Epithelial cell of esophagus (primary cell): ENCODE measurements at places on chromosomes 1 and 21.

DNA sequence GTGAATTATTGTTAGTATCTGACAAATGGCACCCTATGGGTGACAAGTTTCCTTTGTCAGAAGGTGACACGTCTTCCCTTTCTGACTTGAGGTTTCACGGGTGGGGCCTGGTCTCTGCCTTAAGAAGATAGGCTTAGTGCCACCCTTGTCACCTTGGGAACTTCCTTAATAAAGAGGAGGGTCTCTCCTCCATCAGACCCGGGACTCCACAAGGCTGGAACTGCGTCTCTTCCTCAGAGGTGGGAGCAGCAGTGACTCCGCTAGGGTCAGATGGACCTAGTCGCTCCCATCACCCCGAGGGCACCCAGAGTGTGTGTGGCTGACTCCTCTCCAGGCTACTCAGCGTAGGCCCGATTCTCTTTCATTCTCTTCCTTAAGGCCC, 774 bp upstream of the WDTC1 start:
- DNase-seq: no peak

DNA sequence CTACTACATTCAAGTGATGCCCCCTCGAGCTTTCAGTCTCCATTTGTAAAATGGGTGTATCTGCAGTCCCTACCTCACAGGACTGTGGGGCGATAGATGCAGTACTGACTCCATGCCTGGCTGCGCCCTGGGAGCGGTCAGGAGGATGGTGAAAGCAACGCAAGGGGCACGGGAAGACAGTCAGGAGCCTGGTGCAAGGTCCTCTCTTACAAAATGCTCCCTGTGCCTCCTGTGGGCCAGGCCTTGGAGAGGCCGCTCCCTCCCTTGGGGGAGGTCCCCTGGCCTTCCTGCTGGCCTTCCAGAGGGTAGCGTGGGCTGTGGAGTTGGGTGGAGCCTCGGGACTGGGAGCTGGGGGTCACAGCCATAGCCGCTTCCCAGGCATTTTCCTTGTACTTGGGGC, 21.6 kb downstream of the FAM151A start:
- no peak for DNase-seq

DNA sequence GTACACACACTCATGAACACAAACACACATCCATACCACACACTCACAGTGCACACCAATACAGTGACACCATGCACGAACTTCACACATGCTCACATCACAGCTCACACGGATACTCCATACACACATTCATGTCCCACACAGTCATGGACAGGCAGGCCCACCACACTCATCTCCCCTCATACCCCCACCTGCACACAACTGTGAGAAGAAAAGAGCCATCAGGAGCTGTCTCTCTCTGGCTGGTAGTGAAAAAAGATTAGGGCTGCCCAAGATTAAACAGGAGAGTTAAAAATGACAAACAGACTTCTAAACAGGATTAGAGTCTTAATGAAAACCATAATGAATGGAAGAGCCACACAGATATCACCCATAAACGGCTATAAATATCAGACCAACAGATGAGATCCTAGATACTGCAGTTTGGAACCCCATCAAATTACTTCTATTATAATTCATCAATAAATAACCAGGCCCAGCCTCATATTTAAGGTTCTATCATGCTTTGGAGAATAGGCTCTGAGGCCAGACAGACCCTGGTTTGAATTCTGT, 122.3 kb downstream of the PLXNA2 start:
- DNase-seq: no peak

DNA sequence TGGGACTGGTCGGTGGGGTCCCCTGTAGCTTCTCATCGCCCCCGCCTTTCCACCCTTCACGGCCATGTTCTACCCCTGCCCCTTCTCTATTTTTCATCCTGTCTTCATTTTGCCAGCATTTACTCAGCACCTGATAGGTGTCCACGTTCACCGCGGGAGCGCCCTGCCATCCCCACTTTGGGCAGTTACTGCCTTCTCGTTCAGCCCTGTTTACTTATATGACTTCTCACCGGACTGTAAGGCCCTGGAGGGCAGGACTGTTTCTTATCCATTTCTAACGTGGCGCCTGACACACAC, 380 bp downstream of the MFN2 start:
- peak; percentile 19 for DNase-seq

DNA sequence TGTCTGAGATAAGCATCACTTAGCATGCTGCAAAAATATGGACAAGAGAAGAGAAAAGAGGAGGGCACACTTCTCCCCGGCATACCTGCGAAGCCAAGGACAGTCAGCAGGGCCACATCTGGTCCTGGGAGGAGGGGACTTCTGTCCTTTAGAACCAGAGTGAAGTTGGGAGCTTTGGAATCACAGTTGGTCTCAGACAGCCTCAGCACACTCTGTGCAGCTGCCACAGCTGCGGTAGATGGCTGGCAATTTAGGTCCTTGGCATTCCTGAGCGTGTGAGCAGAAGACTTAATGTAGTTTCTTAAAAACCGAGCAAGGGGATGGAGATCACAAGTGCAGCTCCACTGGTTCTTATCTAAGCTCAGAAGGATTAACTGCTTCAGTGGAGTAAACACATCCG, 32.3 kb downstream of the LRRC53 start:
- no peak for DNase-seq

- no peak for DNase-seq
Measured at GRCh38 chr1:9284061-9284460, 8.6 kb upstream of the SPSB1 start.

DNA sequence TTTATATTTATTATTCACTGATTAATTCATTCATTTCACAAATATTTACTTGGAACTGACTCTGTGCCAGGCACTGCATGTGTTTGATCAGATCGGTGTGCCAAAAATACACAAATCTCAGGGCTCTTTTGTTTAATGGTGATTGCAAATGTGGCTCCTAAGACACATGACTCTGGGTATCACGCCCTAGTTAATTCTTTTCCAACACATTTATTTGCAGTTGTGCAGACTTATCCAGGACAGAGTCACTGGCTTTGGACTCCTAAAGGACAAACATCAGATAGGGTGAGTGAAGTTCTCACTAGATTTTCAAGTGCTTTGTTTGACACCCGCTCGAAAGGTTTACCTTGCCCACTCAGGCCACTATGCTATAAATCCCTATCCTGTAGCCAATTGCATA, 335.5 kb downstream of the BARHL2 start:
- DNase-seq: no peak

DNA sequence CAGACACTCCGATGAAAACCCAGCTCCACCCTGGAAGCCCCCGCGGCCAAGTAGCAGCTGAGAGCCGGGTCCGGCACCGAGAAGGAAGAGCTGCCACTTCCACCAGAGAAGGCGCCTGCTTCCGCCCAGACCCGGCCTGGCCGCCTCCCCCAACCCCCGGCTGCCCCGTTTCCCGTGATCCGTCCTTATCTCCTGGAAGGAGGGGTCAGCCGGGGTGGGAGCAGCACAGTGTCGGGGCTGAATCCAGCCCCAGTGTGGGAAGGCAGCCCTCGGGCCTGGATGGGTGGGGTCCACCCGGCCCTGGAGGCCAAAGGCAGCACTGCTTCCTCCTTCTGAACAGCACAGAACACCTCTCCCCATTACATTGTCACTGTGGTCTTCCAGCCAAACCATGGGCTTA, 69.4 kb downstream of the MEGF6 start:
- DNase-seq: no peak

DNA sequence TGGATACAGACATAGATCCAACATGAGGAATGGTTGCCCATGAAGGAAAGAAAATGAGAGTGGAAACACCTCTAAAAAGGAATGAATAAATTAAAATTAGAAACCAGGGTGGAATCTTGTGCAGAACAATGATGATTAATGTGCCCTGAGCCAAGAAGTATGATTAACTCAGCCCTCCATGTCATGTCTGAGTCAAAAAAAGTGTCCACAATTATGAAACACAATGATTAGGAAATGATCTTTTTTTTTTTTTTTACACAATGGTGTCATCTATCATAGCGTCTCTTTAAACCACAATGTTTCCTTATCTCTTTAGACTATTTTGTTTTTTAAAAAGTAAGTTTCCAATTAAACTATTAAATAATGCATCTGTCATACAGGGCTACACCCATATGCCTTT, 78.9 kb upstream of the RAB4A start:
- DNase-seq: peak; percentile 89

GRCh38 chr21:44539991-44540666, at the start of gene KRTAP10-1:
TSS of gene KRTAP10-1 (minus strand) at chr21:44540195. CDS start at chr21:44540150, 45 bp downstream.
- no peak for DNase-seq

DNA sequence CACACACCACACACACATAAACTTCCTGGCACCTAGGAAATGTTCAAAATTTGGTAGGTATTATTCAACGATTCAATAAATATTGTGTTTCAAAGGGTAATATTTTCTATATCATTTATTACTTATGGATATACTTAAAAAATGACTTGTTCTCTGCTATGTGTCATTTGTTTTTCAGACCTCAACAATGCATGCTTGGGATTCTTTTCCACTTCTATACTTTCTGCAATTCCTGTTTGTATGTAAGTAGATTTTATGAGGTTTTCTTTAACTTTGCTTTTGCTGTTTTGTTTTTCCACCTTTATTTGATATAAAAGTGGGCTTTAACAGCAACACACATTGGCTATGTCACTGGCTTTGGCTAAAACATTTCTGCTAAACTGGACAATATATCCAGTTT, 3.5 kb downstream of the CEP170 start:
- DNase-seq: peak; percentile 10

GRCh38 chr1:10207810-10208209, 2.6 kb upstream of the KIF1B start:
- DNase-seq: no peak

GRCh38 chr1:213958346-213958745, 29.4 kb upstream of the PROX1 start:
- DNase-seq: no peak

DNA sequence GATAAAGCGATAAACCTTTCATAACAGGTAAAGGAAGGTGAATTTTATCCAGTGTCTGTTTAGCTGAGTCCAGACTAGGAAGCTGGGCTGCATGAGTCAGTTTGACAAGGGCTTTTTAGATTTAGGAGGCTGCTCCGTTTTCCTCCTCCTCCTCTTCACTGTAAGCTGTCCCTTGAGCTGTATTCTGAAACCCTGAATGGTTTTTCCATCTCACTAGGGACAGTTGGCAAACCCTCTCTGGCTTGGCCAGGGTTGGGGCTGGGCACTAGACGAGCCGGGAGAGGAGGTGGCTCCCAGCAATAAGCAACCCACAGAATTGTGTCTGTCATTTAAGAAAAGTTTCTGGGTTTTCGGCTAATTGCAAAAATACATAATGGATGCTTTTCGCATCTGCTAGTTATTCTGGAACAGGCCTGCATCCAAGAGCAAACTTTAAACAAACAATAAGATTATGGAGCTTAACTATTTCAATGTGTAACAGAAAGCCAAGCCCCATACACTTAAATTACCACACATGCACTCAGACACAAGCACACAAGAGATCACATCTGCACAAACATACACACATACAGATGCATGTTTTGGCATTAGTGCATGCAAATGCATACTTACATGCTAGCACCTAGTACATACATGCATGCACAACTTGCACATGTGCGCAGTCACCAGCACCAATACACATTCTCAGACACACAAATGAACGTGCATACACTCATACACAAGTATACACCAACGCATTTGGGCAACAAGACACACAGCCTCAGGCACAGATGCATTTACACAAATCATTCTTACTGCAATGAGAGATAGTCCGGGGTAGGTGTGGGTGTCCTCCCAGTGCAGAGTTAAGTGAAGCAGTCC, 27.8 kb upstream of the FOXE3 start:
- DNase-seq: no peak

GRCh38 chr1:160338580-160338979, 4.5 kb downstream of the COPA start:
- DNase-seq: no peak

DNA sequence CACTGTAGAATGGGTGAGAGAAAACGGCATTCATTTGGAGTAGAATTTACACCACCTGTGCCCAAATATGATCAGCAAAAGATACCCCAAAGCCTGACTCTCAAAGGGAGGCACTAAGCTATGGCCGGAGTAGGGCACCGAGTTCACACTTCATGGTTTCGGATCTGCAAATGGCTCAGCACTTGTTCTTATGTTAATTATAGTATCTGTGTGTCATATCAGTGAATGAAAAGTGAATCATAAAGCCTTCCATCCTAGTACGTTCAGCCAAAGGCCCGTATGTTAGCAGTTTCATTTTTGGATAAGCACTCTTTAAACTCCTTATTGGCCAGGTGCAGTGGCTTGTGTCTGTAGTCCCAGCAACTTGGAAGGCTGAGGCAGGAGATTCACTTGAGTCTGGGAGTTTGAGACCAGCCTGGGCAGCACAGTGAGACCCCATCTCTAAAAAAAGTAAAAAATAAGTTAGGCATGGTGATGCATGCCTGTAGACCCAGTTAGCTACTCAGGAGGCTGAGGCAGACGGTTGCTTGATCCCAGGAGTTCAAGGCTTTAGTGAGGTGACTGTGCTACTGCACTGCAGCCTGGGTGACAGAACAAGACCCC, 4.9 kb upstream of the CORT start:
- no peak for DNase-seq

DNA sequence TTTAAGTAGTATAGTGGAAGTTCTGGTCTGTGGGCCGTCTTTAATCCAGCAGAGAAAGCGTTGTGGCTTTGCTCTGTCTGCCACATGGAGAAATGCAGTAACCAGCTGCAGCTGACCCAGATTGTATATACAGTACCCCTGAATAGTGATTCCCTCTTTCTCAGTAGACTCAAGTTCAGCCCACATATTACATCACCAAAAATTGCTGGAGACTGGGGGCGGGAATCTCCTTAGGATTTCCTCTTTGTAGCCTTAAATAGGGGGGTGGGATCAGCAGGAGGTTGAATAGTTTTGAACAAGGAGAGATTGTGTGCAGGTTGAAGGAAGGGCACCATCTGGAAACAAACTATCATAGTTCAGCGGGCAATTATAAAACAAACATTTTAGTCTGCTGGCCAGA, at the start of gene ANGPTL1:
ANGPTL1 (minus strand) TSS at position 134 of the 400 bp plus-strand sequence. CDS start 5,301 bp downstream, outside the sequence.
- DNase-seq: no peak

- no peak for DNase-seq
Measured at GRCh38 chr1:246152986-246153431, 354.1 kb downstream of the SMYD3 start.

- DNase-seq: no peak
Measured at GRCh38 chr21:31801551-31802219, 69.8 kb upstream of the SCAF4 start.

DNA sequence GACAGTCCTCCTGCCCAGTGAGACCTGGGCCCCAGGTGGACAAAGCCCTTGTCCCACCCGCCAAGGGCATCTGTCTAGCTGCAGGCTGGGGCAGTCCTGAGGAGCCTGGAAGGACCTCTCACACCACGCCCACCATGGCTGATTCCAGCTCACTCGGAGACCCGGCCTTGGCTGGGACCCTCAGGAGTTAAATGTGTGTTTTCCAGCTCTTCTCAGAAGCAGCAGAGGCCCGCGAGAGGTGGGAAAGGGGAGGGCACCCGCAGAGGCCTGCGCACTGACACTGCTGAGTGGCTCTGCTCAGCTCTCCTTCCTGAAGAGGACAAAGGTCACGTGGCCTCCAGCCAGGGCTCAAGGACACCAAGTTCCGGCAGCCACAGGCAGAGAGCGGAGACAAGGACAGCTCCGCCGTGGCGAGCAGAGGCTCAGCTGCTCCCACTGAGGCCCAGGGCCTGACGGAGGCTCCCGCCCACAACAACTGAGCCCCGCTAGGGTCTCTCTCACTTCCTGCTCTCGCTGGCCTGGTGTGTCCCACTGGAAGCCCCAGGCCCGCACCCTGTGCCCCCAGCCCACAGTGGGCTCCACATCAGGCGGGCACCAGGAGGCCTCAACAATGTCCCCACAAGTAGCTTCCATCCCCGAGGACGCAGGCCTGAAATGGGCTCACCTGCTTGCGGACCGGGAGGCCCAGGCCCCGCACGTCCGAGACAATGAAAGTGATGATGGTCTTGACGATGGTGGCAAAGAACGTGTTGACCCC, 16.9 kb downstream of the SLC19A1 start:
- no peak for DNase-seq
